ENCODE measurements at places on chromosomes 12 and 14.
A peak's percentile ranks its signal among the peaks of the same experiment; 100 is the strongest.

- no peak for DNase-seq
These were observed 11.4 kb upstream of the FOS start for GRCh38 chr14:75267141-75267721.

GRCh38 chr12:632102-632696 lies 31.0 kb downstream of the NINJ2 start:
- peak; percentile 50 for DNase-seq

DNA sequence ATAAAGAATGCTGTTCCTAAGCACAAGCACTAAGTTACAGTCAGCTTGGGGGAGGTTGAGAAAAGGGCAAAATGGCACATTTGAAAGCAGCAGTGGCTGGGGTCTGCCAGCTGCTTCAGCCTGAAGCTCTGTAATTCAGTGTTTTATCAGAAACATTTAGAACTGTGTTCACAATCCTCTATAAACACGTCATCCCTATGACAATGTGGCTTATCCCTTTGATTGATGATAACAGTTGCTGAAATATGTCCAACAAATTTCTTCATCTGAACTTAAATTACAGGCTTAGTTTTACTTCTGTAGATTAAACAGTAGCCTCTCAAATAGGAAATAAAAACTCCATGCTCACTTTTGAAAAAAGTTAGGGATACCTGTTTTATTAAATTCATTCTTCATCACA lies 108.8 kb downstream of the VEZT start:
- DNase-seq = no peak

GRCh38 chr12:63018273-63018672 lies 83.3 kb upstream of the PPM1H start:
- DNase-seq = no peak

DNA sequence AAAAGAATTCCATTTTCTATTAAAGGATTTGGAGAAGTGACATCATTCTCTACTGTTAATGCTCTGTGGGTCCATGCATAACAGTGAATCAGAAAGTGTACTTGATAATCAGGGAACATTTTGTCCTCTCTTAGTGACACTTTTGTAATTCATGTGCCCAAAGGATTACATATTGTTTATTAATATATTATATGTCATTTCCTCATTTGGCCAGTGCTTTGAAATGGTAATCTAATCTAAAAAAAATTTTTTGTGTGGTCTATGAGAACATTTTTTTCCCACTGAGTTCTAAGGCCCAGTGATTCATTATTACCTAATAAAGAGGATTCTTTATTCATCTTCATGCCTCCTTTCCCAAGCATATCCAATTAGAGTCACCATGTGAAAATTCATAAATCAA lies 79.7 kb upstream of the MYF6 start:
- no peak for DNase-seq

GRCh38 chr14:49545071-49545470 lies 41.1 kb downstream of the RPS29 start:
- no peak for DNase-seq

DNA sequence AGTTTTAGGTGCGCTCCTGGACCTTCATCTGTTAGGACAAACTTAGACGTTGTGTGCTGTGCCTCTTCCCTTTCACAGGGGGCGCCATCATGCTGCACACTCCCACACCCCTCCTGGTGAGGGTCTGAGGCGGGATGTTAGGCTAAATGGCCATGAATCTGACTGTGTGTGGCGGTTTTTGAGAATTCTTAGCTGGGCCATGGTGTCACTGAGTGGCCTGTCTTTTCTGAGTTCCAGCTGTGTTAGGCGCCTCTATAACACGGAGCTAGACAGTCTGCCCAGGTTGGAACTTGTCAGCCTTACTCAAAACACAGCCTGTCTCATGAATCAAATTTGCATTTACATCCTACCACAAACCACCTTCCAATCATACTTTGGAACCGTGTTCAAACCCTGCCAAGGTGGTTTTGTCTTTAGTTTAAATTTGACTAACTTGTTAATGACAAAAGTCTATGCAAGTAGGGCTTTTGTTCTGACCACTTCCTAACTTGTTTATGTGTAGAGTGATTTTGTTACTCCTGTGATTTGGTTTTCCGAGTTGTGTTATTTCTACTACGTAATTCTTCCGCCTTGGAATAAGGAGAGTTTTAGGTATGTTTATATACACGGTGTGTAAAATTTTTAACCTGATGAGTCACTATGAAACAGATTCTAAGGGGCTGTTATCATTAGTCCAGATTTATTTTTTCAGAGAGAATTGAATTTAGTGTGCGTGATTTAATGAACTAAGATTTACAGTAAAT lies 19.6 kb downstream of the ACVR1B start:
- DNase-seq = no peak

GRCh38 chr14:52824462-52824861 lies 33.1 kb upstream of the GNPNAT1 start:
- no peak for DNase-seq

- no peak for DNase-seq
These were observed 10.9 kb downstream of the TCHP start for GRCh38 chr12:109910969-109911348.

- no peak for DNase-seq
These were observed 49.4 kb downstream of the PITPNM2 start for GRCh38 chr12:123101526-123101925.

Measured in femur (tissue), 1 donor.